Kidney glomerular epithelial cell (primary cell): ENCODE measurements at places on chromosomes 6 and 20.

DNA sequence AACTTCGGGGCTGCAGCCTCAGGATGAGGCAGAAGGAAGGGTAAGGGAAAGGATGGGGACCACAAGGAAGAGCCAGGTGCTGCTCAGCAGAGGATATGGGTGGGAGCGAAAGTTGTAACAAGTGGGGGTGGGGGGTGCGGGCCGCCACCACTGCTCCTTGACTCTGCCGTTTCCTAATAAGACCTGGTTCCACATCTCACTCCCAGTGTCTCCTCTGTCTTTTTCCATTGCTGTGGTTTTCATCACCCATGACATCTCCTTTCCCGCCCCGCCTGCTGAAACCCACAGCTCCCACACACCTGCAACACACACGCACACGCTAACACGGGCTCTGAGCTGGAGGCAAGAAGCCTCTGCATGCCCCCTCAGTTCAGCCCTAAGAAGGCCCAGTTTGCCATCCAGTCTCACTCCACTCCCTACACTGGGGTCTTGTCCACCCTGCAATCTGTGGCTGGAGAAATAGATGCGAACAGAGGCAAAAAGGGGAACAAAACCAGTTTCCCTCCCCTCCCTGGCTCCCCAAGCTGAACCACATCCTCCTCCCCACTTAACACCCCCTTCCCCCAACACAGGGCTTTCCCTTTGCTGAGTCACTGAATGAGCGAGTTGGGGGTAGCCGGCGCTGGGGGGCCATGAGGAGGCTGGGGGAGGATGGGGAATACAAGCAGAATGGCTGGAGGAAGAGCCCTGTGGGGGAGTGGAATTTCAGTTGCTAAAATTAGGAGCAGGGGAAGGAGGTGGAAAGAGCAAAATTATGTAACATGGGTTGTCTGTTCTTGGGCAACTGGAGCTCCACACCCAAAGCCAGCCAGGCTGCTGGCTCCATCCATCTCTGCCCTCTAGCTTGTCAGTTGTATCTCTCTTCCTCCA lies 11.5 kb downstream of the NFKBIL1 start:
- DNase-seq = peak; percentile 2

- DNase-seq = no peak
Observed at GRCh38 chr6:16482702-16483314, 244.4 kb downstream of the GMPR start.

DNA sequence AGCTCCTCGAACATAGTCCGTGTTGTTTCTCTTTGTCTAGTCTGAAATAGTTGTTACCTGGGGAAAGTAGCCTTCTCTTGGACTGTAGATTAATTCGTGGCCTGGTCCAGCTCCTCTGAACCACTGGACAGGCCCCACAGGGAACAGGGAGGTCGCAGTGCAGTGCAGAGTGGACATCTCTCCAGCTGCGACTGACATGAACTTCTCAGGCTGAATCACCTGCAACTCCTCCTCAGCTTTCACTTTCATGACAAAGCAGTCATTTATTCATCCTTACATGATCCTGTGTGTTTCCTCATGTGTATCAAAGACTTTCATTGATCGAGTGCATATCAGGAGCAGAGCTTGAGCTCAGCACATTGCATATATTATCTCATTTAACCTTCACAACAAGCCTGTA lies 19.1 kb upstream of the SIRPG start:
- no peak for DNase-seq

DNA sequence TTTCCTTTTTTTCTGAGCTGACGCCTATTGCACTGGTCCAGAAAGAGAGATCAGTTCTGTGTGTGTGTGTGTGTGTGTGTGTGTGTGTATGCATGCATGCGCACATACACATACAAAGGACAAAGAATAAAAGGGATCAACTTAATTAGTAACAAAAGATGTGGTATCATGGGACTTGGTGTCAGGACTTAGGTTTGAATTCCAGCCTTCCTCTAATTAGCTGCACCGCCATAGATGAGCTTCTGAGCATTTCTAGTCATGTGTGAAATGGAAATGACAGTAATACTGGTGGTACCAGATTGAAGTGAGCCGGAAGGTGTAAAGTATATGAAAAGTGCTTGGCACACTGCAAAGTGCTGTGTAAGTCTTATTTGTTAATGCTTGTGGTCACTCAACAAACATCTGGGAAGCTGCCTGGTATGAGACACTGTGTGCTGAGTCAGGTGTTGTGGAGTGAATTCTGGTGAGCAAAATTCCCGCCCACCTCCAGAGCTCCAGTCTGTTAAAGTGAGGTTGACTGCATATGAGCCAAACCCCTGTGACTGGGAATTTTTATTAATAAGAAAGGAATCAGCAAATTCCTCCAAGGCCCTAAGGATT lies 12.4 kb downstream of the DAAM2 start:
- DNase-seq = peak; percentile 78

GRCh38 chr6:33850869-33851541 lies 47.2 kb upstream of the MLN start:
- no peak for DNase-seq

DNA sequence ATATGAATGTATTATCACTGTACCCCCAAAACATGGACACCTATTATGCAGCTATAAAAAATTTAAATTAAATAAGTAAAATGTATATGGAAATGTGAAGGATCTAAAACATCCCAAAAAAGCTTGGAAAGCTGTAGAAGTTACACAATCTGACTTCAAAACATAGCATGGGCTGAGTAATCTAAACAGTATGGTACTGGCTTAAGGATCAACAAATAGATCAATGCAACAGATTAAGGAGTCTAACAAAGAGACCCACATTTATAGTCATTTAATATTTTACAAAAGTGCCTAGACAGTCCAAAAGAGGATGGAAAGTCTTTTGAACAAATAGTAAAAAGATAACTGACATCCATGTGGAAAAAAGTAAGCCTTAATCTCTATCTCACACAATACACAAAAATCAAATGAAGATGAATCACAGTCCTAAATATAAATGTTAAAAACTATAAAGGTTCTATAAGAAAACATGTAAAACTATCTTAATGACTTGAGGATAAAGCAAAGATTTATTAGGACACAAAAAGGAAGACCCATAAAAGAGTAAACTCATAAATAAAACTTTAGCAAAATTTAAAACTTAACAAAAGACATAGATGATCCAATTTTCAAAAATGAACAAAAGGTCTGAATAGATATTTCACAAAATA lies 46.8 kb downstream of the RANBP9 start:
- DNase-seq = no peak

DNA sequence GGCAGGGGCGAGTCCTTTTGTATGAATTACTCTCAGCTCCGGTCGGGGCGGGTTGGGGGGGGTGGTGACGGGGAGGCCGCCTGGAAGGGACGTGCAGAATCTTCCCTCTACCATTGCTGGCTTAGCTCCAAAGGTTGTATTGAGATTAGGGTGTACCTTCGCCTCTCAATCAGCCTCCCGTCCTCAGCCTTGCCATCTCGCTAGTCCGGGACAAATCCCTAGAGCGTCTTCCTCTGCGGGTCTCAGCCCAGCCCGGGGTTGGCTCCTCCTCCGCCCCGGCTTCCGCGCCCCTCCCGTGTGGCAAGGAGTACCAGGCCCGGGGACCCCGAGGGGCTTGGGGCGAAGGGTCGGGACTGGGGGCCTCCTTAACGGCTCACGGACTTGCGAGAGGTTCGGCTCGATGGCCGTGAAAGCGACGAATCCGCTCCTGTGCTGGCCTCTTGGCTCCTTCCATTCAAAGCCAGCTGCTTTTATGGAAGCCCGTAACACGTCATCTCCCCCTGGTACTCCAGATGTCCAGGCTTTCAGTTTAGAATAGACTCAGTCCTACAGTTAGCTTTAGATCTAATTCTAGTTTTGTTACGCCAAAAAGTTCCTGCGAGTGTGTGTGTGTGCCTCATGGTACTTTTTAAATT lies 636 bp upstream of the EEF1A1 start:
- DNase-seq = no peak

DNA sequence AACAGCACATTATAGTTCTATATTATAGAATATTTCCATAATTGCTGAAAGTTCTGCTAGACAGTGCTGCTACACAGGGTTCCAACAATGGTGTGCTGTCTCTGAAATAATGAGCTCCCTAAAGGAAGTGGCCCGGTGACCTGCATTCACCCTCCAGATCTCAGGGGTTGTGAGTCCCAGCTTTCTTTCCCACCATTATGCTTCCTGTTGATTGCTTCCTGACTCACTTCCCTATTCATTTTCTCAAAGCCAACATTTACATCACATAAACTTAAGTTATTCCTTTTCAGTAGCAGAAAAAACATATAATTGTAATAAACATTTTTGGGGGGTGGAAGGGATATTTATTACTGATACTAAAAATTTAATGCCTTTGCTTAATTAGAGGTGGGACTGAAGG lies 12.9 kb upstream of the CCN6 start:
- no peak for DNase-seq

GRCh38 chr20:50269091-50270033 lies 78.7 kb downstream of the CEBPB start:
- no peak for DNase-seq

DNA sequence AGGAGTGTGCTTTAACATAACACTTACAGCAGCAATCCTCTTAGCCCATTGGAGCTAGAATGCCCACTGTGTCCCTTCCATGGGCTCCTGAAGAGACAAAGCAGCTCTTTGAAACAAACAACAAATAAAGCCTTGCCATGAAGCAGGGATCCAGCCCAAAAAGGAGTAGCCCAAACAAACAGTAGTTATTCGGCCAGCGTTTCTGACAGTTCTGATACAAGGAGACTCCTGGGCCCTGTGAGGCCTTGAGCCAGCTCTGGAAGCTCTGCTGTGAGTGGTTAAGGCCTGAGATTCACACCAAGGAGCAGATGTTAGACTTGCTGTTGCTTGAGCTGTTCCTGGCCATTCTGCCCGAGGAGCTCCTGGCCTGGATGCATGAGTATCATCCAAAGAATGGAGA lies 16.9 kb upstream of the ZSCAN16 start:
- DNase-seq = no peak
